Left lung (tissue), 14 donors: ENCODE measurements at places on chromosomes 4 and X.
A peak's percentile ranks its signal among the peaks of the same experiment; 100 is the strongest.

GRCh38 chrX:27583976-27584375 is 6.2 kb upstream of the DCAF8L2 start:
- DNase-seq = no peak

DNA sequence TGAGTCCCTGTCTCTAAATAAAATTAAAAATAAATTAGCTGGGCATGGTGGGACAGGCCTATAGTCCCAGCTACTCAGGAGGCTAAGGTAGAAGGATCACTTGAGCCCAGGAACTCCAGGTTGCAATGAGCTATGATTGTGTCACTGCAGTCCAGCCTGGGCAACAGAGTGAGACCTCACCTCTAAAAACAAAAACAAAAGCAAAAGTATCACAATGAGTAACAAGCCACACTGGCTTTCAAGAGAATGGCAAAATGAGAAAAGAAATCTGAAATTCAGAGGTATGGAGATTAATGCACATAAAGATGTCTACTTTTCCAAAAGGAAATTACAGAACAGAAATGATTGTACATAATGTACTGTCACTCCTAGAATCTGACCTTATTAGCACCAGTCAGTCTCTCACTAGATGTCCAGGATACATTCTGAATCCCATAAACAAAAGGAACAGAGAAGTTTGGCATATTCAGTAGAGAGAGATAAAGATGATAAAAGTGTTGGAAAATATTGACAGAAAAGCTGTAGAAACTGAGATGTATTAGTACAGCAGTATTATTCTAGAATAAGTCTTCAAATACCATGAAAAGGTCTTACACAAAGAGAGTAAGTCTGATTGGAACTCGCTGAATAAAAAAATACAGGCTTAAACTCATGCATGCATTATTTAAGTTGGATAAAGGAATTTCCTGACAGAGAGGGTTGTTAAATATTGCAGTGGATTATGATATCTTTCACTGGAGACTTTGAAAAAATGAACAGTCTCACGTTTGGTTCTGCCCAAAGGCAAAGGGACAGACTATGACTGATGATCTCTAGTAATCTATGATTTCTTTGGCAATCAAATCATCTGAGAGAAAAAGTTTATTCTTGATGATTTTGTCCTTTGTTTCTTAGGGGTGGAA is 102.5 kb downstream of the SH3RF1 start:
- DNase-seq = no peak

GRCh38 chrX:71545364-71545763 is 12.5 kb downstream of the OGT start:
- DNase-seq = no peak

DNA sequence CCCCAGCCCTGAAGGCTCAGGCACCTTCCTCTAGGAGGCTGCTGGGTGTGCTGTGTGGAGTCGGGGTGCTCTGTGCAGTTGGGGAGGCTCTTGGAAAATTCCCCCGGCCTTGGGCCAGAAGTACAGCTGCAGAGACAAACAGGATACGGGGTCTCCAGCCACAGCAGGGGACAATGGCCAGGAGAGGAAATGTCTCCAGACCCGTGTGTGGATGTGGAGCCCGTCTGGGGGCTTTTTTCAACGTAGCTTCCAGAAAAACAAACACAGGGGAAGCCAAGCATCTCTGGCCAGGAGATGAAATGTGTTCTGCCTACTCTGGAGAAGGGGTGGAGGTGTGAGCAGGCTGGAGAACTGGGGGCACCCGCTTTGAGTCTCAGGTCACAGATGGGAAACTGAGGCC is 3.7 kb upstream of the SH3TC1 start:
- DNase-seq = no peak

DNA sequence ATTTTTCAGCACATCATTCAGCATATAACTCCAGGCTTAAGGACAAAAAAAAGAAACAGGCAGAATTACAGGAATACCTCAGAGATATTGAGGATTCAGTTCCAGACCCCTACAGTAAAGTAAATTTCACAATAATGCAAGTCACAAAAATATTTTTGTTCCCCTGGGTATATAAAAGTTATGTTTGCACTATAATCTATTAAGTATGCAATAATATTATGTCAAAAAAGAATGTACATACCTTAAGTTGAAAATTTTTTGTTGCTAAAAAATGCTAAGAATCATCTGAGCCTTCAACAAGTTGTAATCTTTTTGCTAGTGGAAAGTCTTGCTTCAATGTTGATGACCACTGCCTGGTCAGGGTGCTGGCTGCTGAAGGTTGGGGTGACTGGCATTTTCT is 2532.5 kb downstream of the ARAP2 start:
- DNase-seq = no peak

DNA sequence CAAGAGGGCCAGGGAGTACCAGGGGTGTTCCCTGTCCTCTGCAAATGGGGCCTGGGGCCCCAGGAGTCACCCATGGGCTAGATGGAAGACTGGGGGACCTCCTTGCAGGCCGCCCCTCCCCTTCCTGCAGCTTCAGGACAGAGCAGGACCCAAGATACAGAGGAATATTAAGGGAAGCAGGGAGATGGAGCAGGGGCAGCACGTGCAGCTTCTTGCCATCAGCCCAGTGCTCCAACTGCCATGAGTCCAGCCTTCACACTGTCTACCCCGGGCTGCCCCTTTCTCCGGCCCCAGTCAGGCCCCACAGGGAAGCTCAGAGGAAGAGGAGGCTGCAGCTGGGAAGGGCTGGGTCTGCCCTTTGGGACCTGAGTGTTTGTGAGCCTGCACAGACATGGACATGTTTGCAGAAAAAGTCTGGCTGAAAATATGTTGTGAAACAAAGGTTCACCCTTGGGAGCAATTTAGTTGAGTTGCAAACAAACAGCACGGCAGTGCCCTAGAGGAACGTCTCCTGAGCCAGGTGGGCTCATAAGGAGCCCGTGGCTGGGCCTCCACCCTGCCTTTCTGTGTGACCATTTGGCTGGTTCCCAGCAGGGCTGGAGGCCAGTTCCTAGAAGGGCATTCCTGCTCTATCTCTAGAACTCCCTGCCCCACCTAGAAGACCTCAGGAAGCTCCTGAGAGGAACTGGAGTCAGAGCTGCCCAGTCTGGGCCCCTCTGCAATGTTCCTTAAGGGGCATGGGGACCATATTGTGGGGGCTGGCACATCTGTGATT is 8.9 kb downstream of the FATE1 start:
- no peak for DNase-seq

DNA sequence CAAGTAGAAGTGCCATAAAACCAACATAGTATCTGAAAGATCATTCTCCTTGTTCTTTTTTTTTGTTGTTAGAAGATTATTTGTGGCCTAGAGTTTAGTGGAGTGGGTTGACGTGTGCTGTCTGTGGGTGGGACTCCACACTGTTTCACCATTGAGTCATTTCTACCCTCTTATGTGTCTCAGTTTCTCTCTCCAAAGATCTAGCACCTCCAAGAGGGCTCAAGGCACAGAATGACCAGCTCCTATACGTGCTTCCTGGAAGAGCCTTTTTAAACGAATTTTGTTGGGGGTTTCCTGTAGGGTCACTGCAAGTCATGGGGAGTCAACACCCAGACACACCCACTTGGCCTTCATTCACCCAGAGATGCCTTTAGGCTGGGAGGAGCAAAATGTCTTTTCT is 150.1 kb downstream of the KLF8 start:
- DNase-seq = no peak

DNA sequence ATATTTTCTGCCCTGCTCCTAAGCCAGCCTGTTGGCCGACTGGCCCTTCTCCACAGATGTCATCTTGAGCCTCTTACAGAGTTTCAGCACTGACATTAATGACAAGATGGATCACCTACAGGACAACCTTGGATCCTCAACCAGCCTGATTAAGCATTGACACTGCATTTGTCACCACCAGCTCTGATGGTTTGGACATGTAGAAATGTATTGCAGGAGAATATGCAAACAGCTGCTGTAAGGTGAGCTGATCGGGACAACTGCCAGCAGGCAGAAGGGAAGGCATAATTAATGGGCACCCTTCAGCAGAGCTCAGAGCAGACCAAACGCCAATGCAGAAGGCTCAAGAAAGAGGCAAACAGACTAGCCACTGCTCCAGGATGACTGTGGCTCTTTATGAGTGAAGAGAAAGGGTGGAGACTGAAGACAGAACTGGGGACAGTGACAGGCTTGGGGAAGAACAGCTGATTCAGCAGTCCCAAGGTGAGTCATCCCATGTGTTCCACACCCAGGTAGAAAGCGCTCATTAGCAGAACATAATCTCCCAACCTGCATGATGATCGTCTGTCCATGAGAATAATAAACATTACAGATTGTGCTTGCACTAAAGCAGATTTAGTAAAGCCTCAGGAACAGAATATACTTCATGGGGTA is 6.7 kb downstream of the CORIN start:
- no peak for DNase-seq

GRCh38 chrX:150899191-150899757 is 806 bp upstream of the CD99L2 start:
- peak; percentile 18 for DNase-seq

GRCh38 chr4:155403886-155404285 is 27.1 kb upstream of the MAP9 start:
- DNase-seq = no peak

GRCh38 chr4:16384576-16384975 is 158.3 kb upstream of the TAPT1 start:
- DNase-seq = no peak

DNA sequence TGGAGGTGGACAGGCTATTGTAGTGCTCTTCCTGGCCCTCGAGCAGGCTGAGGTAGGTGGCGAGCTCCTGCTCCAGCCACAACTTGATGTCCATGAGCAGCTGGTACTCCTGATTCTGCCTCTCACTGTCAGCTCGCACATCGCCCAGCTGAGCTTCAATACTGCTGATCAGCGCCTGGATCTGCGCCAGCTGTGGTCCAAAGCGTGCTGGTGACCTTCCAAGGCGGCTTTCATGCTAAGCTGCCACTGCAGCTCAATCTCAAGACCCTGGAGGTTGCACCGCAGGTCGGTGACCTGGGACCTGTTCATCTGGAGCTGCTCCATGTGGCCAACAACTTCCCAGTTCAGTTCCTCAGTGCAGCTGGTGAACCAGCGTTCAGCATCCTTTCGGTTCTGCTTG is 31.2 kb downstream of the LRIT3 start:
- DNase-seq = no peak

- DNase-seq = no peak
Observed at GRCh38 chr4:149311076-149311475, 504.6 kb downstream of the IQCM start.

- DNase-seq = no peak
Observed at GRCh38 chr4:42955746-42956505, 63.4 kb downstream of the GRXCR1 start.

GRCh38 chr4:106395582-106395981 is 27.0 kb upstream of the GIMD1 start:
- DNase-seq = no peak

GRCh38 chr4:156870131-156870530 is 101.5 kb downstream of the PDGFC start:
- no peak for DNase-seq

DNA sequence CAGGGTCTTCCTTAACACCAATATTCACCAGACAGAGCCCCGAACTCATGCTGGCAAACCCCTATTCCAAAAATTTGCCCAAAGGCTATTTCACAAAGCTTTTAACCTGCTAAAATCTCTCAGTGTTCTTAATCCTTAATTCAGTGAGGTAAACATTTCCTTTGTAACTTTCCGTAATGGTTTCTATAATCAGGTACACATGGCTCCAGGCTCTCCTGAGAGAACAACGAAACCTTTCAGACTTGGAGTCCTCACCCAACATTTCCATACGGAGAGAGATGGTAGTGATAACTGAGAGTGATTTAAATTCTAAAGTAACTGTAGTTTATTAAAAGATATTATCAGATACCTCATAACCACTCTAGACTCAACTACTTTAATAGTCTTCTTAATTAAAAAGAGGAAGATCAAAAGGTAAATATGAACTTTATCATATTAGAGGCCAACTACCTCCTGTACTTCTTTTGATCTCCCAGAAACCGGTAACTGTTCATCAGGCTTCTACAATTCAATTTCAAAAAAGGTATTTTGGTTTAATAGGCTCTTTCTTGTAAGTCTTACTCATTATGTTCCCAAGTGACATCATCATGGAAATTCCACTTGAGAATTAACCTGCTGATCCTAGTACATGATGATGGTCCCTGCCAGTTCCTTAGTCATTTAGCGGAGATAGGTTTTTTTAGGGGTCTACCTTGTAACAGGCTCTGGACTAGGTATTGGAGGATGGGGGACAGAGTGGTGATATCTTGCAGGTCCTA is 91.4 kb upstream of the UCP1 start:
- DNase-seq = no peak

DNA sequence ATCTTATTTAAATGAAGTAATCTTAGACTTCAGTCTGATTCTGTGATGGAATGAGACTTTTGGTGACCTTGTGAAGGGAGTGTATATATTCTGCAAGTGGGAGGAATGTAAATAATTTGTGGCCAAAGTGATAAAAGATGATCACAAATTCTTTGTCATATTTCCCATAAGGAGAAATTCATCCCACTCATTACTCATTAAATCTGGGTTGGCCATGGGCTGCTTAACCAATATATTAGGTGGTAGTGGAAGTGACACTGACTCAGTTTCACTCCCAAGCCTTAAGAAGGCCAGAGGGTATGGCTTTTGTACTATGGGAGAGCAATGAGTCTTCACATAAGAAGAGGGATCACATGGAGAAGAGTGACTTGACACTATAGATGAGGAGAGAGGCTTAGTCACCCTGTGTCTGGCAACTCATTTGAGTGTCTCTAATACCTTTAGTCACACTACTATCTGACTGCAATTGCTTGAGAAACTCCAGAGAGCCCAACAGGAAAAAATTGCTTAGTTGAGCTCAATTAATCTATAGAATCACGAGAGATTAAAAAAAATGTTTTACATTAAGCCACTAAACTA is 408.2 kb upstream of the PITX2 start:
- no peak for DNase-seq

GRCh38 chr4:145694929-145695328 is 15.0 kb downstream of the C4orf51 start:
- no peak for DNase-seq

GRCh38 chr4:139202991-139203390 is 26.0 kb upstream of the ELF2 start:
- DNase-seq = no peak

DNA sequence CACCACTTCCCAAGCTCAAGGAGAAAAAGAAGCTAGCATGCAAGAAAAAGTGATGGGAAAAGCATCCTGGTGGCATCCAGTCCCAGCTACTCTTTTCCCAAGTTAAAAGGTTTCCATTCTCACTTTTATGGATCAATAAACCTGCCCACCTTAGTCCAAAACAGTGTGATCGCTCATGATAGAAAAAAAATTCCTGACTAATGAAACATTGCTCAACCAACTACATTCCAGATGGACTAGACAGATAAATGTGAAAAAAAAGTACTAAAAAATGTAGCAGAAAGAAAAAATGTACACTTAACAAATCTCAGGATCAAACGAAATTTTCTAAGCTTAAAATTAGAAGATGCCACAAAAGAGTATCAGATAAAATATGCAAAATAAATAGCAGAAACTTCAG is 312.2 kb downstream of the TMA16 start:
- no peak for DNase-seq

GRCh38 chr4:8469550-8469949 is 29.0 kb downstream of the TRMT44 start:
- DNase-seq = no peak

DNA sequence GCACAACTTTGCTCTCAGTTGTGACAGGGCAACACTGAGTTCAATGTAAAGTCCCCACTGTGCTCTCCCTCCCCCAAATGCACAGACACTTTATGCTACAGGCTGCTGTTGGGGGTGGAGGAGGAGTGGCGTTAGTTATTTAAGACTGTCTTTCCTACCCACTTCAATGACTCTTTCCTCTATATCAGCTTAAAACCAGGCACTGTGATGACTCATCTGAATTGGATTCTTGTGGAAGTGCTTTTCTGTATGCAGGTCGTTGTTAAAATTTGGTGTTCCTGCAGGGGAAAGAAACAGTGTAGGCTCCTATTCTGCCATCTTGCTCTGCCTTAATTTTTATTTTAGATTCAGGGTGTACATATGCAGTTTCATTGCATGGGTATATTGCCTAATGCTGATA is 1157.2 kb upstream of the ADGRL3 start:
- DNase-seq = no peak
